ENCODE measurements at places on chromosomes 6 and 20.

GRCh38 chr20:44597930-44598329, 15.6 kb downstream of the PKIG start:
- DNase-seq: no peak

DNA sequence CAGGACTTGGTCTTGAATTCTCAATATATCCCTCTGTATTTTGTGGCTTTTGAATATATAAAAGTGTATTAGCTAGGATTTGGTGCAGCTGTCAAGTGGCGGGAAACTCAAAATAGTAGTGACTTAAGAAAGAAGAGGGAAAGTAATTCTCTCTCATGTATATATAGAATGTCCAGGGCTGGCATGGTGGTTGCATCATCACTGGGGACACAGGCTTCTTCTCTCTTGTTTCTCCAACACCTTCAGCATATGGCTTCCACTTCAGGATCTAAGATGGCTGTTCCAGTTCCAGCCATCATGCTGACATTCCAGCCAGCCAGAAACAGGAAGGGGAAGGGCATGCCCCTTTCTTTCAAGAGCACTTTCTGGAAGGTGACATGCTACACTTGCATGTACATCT, 11.8 kb upstream of the GPR6 start:
- no peak for DNase-seq

DNA sequence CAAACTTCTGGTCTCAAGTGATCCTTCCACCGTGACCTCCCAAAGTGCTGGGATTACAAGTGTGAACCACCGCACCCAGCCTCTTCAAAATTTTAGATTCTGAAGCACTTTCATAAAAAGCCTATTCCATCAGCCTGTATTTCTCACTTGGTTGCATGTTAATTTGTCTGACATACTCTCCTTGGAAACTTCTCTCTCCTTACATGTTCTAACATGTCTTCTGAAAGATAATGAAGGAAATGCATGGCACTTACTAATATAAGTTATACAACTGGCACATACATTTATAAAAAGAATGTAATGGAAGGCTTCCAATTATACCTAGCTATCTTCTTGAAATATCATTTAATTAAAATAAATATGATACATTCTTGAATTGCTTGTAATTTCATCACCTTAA, 597.5 kb downstream of the TBC1D32 start:
- no peak for DNase-seq

- DNase-seq: no peak
Measured at GRCh38 chr6:10463491-10464481, 48.9 kb upstream of the TFAP2A start.

DNA sequence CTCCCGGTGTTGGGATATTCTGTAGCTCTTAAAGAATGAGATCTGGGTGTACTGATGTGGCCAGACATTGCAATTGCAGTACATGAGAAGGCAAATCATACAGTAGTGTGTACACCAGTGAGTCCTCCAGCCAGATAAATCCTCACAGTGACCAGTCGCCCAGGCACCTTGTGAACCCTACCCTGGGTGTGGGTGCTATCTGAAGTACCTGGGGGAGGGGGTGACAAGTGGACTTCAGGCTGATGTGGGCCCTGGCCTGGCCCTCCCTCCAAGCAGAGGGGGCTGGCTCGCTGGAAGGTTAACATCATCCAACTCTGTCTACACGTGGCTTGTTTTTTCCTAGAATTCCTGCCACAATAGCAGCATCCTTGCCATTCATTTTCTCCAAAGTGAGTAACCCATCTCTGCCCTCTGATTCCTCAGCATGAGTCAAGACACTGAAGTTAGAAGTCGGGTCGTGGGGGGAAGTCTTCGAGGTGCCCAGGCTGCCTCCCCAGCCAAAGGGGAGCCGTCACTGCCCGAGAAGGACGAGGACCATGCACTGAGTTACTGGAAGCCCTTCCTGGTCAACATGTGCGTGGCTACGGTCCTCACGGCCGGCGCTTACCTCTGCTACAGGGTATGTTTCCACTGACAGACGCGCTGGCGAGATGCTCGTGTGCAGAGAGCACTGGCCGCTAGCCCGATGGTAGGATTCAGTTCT, 70.8 kb downstream of the PTPN1 start:
- no peak for DNase-seq

- no peak for DNase-seq
Measured at GRCh38 chr6:105495515-105495914, 92.6 kb upstream of the PREP start.

DNA sequence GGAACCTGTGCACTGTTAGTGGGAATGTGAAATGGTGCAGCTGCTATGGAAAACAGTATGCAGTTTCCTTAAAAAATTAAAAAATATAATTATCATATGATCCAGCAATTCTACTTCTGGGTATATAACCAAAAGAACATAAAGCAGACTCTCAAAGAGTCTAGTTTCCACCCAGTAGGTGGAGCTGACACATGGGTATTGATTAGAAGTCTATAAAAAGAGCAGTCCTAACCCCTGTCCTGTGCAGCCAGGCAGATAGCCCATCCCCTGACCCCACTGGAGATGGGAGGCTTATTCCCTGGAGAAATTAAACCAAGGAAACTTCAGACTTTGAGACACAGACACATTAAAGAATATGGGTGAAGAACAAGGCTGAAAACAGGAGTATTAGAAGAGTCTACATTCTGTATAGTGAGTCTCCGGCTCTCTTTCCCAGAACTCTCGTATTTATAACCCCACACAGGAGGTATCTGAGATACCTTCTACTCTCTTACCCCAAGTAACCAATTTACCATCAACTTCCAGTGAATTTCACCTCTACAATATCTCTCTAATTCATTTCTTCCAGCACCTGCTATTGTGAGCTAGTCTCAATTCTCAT, 92.3 kb downstream of the SEL1L2 start:
- no peak for DNase-seq

DNA sequence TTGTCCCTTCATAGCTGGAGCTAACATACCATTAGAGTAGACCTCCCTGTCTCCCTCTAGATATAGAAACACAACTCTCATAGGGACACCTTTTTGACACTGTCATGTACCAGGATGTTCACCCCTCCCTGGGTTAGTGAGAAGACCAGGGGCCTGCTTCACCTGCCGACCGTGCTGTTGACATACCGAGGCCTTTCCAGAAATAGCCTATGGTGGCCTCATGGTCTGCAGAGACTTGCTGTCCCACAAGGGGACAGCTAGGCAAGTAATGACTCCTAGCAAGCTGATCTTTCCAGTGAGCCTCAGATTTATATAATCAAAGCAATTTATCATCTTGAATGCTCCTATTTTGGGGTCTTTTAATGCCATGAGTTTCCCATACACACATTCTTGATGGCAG, 15.0 kb downstream of the ZDHHC14 start:
- no peak for DNase-seq

- no peak for DNase-seq
Measured at GRCh38 chr6:143902827-143903226, 38.6 kb downstream of the ZC2HC1B start.

DNA sequence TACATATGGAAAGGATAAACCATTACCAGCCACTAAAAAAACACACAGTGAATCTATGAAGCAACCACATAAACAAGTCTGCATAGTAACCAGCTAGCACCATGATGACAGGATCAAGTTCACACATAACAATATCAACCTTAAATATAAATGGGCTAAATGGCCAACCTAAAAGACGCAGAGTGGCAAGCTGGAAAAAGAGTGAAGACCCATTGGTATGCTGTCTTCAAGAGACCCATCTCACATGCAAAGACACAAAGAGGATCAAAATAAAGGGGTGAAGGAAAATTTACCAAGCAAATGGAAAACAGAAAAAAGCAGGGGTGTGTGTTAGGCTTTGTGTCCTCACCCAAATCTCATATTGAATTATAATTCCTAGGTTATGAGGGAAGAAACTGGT, 909.2 kb downstream of the EPHA7 start:
- no peak for DNase-seq

DNA sequence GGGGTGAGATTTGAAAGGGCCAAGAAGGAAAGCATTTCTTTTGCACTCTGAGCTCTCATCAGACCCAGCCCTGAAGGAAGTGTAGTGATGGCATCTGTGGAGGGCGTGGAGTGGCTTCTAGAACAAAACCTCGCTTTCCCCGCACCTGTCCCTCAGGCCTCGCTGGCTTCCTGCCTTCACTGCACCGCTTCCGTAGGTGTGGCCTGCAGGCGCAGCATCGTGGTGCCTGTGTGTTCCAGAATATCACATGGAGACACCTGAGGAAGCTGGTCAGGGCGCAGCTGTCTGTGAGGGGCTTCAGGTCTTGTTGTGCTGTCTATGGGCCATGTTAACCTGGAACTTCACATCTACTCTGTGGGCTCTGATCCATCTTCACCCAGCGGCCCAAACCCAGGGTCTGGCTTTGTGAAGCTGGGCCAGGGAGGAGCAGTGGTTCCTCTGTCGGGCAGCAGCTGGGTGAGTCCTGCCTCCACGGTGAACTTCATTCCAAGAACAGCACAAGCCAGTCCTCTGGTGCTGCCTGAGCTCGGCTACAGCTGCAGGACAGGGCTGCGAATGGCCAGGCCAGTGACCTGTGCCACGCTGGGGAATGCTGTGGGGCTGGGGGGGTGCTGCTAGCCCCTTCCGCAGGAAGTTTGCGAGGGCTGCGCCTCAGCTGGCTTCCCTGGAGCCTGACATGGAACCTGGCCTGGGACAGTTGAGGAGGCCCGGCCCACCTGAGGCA, 40.9 kb downstream of the DSTN start:
- peak; percentile 46 for DNase-seq

DNA sequence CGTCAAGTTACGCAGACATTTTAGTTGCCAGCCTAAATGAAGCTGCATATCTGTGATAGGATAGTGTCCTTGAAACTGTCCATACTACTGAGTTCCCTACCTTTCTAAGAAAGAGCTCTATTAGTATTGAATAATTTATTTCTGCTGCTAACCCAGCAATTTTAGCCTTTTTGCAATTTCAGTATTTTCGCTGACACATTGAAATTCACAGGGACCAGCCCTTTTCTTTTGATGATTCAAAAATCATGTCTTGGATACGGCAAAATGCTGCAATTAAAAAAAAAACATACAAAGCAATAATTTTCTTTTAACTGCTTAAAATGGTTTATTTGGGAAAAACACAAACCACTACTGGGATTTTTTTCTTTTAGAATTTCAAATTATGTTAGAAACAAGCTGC, 563.3 kb downstream of the TBC1D32 start:
- no peak for DNase-seq

GRCh38 chr6:10695086-10695657, 400 bp downstream of the PAK1IP1 start:
- no peak for DNase-seq

DNA sequence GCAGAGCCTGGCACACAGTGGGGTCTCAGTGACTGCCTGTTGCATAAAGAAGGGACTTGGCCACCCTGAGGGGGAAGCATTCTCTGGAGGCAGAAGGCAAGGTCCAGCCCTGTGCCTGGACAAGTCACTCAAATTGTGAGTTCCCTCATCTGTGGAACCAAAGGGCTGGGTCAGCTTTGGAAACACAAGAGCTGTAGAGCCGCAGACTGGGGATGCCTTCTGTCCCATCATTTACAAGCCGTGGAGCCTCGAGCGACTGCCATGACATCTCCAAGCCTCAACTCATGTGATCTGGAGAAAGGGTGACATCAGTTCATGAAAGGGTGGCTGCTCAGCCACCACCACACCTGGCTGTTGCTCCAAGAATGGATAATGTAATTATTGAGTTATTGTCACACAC, 20.4 kb upstream of the SIRPD start:
- no peak for DNase-seq

GRCh38 chr6:149140137-149140909, 177.2 kb upstream of the TAB2 start:
- DNase-seq: no peak

DNA sequence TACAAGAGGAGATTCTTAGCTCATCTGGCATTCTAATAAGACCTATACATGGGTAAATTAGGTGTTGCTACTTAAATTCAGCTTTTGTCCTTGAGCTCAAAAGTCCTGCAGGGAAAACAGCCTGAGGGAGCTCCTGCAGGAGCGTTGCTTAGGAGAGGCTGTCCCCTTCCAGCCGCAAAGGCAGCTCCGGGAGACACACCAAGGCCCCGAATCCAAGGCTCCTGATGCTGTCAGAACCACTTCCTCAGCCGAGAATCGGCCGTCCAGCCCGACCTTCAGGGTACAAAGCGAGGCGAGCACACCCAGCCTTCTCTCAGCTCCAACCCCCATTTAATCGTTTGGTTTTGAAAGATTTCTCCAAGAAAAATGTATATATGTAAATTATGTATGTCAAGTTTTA, 87.0 kb downstream of the DACT2 start:
- no peak for DNase-seq

DNA sequence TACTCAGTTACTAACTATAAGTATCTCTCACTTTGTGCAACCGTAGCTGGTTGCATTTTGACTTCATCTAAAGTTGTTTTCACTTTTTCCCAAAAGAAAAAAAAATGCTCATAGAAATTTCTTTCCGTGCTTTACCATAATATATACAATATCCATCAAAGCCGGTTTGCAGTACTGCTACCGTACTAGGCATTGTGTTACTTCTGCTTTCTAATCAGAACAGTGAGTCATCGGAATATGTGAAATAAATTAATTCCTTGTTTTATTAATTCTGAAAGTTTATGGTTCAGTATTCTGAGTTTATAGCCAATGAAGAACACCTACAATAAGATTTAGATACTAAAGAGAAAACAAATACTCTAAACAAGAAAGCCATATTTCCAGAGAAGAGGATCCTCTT, 72.5 kb downstream of the TNFRSF21 start:
- no peak for DNase-seq

DNA sequence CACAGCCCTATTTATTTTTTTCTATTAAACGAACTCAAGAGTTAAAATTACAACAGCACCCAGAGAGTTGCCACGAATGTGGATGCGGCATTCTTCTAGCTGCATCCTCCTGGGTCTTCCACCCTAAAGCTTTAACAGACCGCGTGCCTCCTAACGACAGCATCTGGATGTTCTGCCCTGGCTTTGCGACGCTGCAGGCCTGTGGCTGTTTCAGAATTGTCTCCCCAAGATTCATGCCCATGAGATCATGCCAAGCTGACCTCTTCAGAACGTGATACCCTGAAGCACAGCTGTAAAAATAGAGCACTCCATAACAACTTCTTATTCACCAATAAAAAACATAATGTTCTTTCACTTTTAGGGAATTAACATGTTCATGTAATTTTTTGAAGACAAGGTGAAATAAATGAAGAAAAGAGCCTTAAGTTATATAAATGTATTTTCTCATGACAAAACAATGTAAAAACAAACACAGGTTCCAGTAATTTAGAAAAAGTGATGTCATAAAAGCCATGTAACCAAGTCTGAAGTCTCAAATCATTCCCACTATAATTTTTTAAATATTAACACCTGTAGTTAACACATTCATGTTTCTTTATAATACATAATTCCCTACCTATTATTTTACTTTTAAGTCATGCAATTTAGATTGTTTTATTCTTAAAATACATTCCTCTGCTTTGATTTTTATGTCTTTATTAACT, 26.5 kb downstream of the HIVEP2 start:
- DNase-seq: no peak

DNA sequence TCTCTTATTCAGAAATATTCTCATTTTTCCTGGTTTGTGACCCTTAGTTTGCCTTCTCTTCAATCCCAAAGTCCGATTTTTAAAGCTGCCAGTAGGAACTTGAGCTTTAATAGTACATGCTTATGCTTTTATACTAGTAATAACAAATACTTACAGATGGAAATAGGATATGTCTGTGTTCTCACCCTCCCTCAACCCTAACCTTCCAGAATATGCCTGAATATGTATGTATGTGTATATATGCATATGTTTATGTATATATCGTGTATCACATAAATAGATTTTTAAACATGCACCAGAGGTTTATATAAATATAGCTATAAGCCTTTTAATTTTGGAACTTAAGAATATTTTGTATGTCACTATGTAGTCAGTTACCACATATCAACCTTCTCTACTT, 38.8 kb downstream of the CDYL start:
- no peak for DNase-seq

GRCh38 chr6:87483929-87484328, 11.2 kb downstream of the SLC35A1 start:
- no peak for DNase-seq

All from stimulated activated CD8-positive, alpha-beta memory T cell treated with anti-CD3 and anti-CD28 coated beads, Interleukin-7, amount 100 ng/mL, for 4 hours (primary cell).